ENCODE measurements at places on chromosomes 5 and 9.

DNA sequence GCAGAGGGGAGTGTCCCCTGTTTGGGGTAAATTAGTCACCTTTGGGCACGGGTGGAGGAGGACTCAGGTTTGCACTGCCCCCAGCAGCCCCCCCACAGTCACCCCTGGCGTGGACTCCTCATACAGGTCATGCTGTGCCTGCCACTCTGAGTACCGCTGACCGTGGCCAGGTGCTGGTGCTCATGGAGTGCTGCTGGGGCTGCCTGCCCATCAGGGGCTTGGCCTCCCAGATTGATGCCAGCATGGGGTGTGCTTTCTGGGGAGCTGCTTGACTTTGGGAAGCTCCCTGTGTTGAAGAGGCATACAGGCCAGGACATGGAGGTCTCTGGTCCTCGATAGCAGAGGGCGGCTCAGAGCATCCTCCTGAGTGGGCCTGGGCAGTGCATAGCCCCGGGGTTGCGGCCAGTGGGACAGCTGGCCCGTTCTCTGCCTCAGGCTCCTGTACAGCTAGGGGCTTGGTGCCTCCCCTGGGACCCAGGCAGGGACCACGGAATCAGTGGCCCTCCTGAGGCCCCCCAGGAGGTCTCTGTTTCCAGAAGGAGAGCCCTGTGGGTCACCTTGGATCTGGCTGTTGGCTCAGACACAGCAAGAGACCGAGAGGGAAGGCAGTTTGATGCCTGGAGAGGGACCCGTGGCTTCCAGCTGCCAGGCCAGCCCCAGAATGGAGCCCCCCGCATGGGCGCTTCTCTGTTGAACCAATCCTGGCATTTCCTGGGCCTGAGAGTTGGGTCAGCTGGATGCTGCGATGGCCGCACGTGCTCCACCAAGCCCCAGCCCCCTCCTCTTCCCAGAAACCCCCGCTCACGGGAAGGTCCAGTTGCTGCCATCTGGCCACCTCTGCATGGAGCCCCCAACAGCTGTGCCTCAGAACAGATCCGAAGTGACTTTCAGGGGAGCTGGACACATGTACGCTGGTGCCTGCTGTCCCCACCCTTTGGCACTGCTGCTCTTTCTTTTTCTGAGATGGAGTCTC, 6.1 kb upstream of the AJM1 start:
- no peak for DNase-seq

DNA sequence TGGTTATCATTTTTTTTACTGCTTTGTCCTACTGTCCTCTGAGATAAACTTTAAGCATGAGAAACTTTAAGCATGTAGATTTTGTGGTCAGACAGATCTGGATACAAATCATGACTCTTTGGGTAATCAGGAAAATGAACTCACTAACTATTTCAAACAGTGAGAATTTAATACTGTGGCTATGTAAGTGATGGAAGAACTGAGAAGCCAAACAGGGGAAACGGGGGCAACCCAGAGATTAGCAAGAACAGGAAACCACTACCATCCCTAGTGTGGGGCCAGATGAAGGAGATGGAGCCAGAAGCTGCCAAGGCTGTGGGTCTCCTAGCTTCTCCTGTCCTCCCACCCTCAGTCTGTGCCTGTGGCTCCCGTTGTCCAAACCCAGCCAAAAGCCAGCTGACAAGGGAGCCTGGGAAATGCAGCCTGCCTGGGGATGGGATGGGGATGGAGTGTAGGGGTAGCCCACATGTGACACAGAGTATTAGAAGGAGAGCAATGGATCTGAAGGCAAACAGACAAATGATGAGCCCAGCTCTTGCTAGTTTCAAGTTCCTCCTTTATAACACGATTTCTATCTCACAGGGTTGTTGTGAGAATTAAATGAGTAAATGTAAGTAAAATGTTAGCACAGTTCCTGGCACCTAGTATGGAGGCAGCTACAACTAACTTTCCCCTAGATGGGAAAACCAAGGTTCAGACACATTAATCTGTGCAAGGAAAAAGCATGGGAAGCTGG, 27.7 kb upstream of the CDC23 start:
- DNase-seq = no peak

DNA sequence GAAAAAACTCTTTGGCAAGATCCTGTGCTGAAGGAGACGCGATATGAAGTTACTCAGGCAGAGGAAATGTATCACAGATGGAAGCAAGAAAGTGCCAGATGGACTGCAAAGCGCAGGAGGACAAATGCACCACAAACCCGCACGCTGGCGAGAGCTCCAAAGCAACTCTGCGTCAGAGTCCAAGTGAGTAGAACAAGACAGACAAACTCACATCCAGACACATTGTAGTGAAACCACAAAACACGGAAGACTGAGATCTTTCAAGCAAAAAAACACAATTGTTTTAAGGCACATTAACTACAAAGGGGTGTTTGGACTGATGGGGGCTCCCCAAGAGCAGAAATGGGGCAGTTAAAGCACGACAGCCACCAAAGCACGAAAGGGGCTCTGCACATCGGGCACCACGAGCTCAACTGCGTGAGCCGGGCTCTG, 39.2 kb upstream of the NKD2 start:
- DNase-seq = no peak

- DNase-seq = no peak
These were observed 3.9 kb downstream of the EGFL7 start for GRCh38 chr9:136666372-136667213.
